ENCODE measurements at places on chromosomes 2 and 18. TPM values are rescaled to one million over a fixed set of nuclear protein-coding genes. Genes with fewer than 3 reads are reported as not detected.

TUBA3E gene
- not detected for polyA plus RNA-seq

MAP3K19 gene
- polyA plus RNA-seq = not detected

CACNB4 gene
- polyA plus RNA-seq = 0.19 TPM

ABCG5 gene
- polyA plus RNA-seq = not detected

CD302 gene
- 12.3 TPM for polyA plus RNA-seq

NT5C1B gene
- polyA plus RNA-seq = not detected

SLC16A14 gene
- polyA plus RNA-seq = 2.7 TPM

CFC1B gene
- polyA plus RNA-seq = not detected

BOK gene
- polyA plus RNA-seq = 18.6 TPM

MEP1B gene
- polyA plus RNA-seq = not detected

BARD1 gene
- polyA plus RNA-seq = 4.2 TPM

CYS1 gene
- polyA plus RNA-seq = 0.12 TPM

CCL20 gene
- not detected for polyA plus RNA-seq

B3GNT7 gene
- polyA plus RNA-seq = 0.06 TPM

OSBPL6 gene
- 4.5 TPM for polyA plus RNA-seq

ARL4C gene
- polyA plus RNA-seq = 15.0 TPM

AAK1 gene
- polyA plus RNA-seq = 30.0 TPM

ERFE gene
- polyA plus RNA-seq = 2.4 TPM

SERPINB12 gene
- polyA plus RNA-seq = not detected

KDM3A gene
- 24.2 TPM for polyA plus RNA-seq

ACMSD gene
- polyA plus RNA-seq = not detected

RGPD4 gene
- not detected for polyA plus RNA-seq

AQP4 gene
- not detected for polyA plus RNA-seq

VWC2L gene
- polyA plus RNA-seq = 0.04 TPM

SLC9A2 gene
- not detected for polyA plus RNA-seq

SCN3A gene
- polyA plus RNA-seq = 0.11 TPM
